ENCODE measurements at places on chromosomes 1 and 21. TPM values are rescaled to one million over a fixed set of nuclear protein-coding genes. Genes with fewer than 3 reads are reported as not detected.
A peak's percentile ranks its signal among the peaks of the same experiment; 100 is the strongest.

- no peak for DNase-seq
These were observed 18.5 kb upstream of the TBX15 start for GRCh38 chr1:119006406-119007279.

- peak; percentile 27 for DNase-seq
These were observed 53.5 kb downstream of the MIGA1 start for GRCh38 chr1:77832901-77833300.

DNA sequence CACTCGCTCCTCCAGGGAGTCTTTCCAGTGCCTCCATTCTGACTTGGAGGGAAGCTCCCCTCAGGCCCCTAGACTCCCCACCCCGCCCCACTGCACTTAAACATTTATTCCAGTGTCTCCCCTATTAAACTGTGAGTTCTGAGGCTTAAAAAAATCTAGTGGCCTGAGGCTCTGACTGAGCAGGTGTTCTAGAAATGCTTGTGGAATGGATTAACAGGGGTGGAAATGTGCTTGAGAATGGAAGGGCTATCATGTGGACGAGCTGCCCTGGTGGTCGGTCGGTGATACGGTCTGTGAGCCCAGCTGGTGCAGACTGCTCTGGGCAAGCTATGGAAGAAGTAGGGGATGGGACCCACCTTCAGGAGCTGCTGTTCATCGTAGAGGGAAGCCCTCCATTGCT is 130.2 kb downstream of the PEX14 start:
- no peak for DNase-seq

- no peak for DNase-seq
These were observed 183.3 kb downstream of the IGSF21 start for GRCh38 chr1:18290740-18291412.

DNA sequence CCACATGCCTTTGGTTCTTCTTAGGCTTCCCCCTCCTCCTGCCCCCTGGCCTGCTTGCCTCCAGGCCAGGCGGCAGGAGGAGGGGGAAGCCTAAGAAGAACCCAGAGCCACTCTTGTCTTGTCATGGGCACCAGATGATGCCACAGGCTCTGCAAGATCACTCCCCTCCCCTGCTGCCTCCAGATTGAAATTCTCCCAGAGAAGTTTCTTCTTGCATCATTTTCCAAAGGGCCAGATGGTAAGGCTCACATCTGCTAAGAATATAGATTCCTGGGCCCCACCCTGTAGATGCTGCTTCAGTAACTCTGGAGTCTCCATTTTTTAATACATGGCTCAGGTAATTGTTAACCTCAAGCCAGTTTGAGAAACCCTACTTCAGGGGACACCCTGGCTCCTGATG is 60.8 kb downstream of the FAM163A start:
- DNase-seq: no peak

GRCh38 chr1:16093611-16094010 is 20.2 kb upstream of the FAM131C start:
- DNase-seq: no peak

DNA sequence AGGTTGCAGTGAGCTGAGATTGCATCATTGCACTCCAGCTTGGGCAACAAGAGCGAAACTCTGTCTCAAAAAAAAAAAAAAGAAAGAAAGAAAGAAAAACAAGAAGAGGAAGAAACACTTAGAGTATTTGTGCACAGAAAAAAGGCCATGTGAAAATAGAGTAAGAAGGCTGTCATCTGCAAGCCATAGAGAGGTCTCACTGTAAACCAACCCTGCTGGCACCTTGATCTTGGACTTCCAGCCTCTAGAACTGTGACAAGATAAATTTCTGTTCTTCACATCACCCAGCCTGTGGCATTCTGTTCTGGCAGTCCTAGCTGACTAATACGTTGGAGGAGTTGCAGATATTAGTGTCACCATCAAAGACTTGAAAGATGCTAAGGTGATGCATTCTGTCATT is 12.1 kb upstream of the ZDHHC18 start:
- DNase-seq: no peak

AQP10 gene
- polyA plus RNA-seq: 0.13 TPM

REN gene
- 71.9 TPM for polyA plus RNA-seq

MROH9 gene
- polyA plus RNA-seq: not detected

ANGPTL3 gene
- 6.2 TPM for polyA plus RNA-seq
